ENCODE measurements at places on chromosomes 3 and 15.

- DNase-seq, result no peak
Measured at GRCh38 chr3:111861391-111861790, 2.3 kb downstream of the PHLDB2 start.

GRCh38 chr3:81485444-81485865 lies 276.0 kb downstream of the GBE1 start:
- peak; percentile 7 for DNase-seq

DNA sequence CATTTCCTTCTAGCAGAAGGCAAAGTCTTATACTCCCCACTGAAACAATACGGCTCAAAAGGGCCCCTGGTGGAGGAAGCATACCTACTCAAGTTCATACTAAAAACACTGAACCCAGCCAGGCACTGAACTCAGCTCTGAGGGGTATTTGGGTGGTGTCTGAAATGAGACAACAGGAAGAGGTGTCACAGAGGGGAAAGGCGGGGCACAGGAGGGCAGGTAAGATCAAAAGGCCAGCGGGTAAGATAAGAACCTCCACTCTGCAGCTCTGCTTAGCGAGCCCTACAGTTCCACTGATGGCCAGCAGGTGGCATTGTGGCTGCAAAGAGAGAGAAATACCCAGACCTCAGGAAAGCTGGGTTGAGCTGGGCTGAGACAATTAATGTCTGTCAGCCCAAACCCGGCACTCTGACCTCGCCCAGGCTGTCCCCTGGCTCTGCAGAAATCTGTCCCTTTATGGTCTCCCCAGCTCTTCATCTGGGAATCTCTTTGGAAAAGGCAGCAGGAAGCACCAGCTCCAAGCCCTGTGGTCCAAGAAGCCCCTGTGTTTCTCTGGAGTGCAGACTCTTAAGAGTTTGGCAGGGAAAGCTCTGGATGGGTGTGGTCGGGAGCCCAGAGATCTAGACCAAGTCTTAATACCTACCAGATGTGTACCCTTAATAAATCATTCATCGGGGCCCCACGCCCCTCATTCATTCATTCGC lies 8.4 kb downstream of the MFGE8 start:
- DNase-seq, result peak; percentile 98

- no peak for DNase-seq
Measured at GRCh38 chr3:143700431-143700975, 147.8 kb downstream of the SLC9A9 start.

GRCh38 chr3:58693940-58694850 lies 27.6 kb upstream of the FAM3D start:
- no peak for DNase-seq

DNA sequence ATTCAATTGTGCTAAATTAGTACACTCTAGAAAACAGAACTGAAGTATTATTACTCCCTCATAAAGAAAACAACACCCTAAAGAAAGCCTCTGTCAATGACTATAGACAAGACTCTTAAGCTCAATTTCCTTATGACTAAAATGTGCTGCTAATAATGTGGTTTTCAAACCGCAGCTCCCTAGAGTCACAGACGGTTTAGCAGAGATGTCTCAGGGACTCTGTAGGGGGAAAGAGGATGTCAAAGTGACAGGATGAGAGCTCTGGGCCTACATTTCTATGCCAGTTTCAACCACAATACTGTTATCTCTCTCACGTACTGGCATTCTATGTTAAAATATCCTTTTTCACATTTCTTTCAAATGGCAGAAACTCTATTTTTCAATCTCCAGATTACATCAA lies 37.6 kb upstream of the WDR49 start:
- peak; percentile 49 for DNase-seq

DNA sequence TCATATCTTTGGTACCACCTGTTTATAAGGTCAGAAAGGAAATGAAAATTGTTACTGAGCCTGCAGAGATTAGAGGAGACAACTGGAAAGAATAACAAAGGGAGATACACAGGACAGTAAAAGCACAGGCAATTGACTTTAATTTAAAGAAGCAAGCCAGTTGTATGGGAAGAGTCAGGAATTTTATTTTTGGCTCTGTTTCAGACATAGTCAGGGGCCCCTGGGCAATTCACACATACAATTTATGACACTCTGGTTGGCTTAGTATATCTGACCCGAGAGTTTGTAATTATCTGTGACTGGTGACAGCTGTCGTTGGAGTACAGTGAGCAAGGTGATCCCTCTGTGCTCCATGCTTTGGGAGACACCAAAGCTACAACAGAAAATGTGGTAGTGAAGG lies 591.9 kb upstream of the NECTIN3 start:
- DNase-seq, result no peak

DNA sequence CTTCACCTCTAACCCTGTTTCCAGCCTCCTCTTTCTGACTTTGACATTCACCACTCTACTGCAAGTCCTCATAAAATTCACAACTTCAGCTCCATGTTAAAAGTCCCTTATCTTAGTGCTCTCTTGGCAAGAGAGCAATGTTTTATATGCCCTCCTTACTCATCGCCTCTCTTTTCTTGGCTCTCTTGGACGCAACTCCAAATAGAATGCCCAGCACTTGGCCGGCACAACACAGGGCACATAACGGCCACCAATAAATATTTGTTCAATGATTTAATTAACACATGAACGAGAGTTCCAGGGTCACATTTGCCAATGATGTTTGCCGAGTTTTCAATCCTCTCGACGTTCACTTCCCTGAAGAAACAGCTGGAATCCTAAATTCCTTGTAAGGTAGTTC lies 401.4 kb downstream of the ROBO1 start:
- DNase-seq, result no peak

GRCh38 chr15:25407950-25408349 lies 30.9 kb downstream of the UBE3A start:
- DNase-seq, result no peak

DNA sequence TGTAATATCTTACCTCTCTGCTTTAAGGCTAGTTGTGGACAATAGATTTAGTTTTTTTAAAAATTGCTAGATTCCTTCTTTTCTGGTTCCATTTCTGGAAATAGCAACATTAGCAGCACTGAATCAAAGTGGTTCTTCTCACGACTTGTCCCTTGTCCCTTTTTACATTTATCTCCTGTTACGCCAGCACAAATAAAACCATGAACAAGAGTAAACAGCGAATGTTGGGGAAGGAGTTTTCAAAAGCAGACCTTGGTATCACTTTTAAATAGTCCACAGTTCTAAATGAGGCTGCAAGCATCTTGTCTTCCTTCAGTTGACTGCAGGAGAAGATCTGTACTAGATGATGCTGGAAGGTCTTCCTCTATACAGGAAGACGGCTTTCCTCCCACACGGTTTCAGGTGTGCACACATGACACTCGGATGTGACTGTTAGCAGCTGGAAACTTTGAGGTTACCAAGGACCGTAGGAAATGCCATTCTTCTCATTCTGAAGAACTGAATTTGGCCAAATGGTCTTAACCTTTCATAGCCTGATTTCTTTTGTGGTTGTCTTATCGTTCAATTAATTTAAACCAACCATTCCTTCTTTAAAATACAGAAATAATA lies 251.0 kb upstream of the ICE2 start:
- no peak for DNase-seq

DNA sequence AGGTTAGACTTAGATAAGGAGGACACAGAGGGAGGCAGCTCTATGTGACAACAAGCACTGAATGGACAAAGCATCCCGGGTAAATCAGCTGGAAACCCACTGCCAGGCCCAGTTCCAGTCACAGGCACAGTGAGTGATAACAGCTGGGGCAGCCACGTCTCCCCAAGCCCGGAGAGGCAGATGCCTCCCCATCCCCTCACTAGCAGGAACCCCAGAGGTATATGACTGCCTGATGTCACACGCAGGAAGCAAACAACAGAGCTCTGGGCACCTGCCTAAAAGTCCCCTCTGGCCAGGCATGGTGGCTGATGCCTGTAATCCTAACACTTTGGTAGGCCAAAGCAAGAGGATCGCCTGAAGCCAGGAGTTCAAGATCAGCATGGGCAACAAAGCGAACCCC lies 18.2 kb downstream of the C15orf62 start:
- no peak for DNase-seq

DNA sequence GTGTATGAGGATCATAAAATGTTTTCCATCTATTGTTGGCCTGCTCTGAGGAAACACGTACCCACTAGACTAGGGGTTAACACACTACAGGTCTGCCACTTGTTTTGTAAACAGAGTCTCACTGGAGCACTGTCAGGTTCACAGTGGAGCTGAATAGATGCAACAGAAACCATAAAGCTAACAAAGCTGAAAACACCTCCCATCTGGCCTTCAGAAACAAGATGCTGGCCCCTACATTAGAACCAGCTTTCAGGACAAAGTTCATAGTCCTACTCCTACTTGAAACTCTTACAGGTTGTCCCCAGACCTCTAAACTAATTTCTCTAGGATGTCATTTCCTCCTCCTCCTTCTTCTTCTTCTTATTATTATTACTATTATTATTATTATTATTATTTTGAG lies 42.3 kb downstream of the SNX4 start:
- no peak for DNase-seq
